Activated T-helper 1 cell treated with anti-CD3 and anti-CD28 coated beads, Interleukin-2, amount 50 U/mL, for 16 hours (primary cell): ENCODE measurements at places on chromosomes 16 and 17.

GRCh38 chr16:90026135-90026534, 6.9 kb upstream of the DBNDD1 start:
- no peak for DNase-seq

DNA sequence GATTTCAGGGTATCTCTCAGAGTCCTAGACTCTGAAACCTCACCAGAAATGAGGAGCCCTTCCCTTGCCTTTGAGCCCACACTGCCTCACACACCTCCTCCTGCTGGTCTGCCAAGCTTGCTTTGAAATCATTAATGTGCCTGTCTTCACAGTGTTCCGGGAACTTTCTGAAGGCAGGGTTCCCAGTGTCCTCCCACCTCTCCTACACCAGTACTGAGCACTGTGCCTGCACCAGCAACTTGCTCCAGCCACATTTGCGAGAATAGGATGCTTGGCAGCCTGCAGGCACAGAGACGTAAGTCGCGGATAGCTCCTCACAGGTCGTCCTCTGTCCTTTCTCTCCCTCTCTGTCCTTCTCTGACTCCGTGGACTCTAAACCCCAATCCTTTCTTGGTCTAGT, 408.4 kb upstream of the EEF2KMT start:
- DNase-seq: no peak

DNA sequence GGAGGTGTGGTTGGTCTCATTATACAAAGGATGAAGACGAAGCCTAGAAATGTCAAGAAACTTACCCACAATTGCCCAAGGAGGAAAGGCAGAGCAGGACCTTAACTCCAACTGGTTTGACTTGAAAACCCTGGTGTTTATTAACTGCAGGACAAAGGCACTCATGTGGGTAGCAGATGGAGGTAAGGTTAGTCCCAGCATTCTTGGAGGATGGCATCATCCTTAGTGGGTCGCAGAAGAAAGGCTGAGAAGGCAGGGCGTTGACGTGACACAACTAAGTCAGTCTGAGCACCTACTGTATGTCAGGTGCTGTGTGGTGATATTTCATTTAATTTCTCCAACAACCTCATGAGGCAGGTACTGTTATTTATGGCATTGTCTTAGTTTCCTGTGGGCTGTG, 101.3 kb downstream of the HAPSTR1 start:
- no peak for DNase-seq

GRCh38 chr17:55661256-55661758, 61.4 kb downstream of the TMEM100 start:
- no peak for DNase-seq

DNA sequence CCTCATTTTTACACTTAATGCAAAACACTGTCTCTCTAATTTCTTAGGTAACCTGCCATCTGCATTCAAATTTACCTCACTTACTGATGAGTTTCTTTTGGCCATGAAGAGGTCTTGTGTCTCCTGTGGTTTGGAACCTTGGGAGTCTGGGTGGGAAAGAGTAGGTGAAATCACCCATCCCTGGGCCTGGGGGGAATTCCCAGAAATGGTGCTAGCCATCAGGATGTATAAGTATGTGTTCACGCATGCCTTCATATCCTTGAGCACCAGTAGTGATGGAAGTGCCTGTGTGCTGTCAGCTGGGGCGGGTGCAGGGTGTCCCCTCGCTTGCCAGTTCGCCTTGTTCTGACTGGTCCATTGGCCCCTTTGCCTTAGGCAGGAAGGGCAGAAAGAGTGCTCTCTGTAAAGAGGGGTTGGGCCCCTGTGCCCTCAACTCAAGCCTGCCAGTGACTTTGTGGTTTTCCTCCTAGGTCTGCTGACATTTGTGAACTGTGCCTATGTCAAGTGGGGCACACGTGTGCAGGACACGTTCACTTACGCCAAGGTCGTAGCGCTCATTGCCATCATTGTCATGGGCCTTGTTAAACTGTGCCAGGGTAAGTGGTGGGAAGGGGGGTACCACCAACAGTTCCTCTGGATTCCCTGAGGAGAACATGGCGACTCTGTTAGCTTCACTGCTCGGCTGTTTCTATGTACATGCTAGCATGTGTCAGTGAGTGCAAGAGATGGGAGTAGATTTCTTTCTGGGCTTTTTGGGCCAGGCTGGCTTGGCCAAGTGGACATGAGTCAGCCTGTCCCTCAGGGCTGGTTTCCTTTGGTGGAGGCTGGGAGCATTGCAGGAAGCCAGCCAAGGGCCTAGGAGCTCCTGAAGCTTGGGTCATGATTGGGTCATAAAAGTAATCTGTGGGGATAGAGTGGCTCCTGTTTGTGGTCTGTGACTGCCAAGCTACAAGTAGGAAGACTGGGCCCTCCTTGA, 23.2 kb downstream of the SLC7A6OS start:
- DNase-seq: no peak
